ENCODE measurements at places on chromosomes 5 and 9.

DNA sequence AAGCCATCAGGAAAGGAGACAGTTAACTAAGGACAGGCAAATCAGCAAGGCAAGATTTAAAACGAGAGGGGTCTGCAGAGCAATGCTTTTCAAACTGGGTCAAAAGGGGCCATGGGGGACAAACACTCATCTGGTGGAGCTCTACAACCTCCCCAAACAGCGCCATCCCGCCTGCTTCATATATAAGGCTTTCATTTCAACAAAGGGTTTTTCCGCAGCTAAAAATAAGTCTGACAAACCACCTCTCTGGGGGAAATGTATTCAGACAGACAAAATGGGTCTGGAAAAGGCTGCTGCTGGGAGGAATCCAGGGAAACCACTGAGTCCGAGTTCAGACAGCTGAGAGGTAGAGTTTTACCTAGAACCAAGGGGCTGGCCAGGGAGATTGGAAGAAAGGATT, 8.3 kb upstream of the SEPTIN8 start:
- no peak for DNase-seq

DNA sequence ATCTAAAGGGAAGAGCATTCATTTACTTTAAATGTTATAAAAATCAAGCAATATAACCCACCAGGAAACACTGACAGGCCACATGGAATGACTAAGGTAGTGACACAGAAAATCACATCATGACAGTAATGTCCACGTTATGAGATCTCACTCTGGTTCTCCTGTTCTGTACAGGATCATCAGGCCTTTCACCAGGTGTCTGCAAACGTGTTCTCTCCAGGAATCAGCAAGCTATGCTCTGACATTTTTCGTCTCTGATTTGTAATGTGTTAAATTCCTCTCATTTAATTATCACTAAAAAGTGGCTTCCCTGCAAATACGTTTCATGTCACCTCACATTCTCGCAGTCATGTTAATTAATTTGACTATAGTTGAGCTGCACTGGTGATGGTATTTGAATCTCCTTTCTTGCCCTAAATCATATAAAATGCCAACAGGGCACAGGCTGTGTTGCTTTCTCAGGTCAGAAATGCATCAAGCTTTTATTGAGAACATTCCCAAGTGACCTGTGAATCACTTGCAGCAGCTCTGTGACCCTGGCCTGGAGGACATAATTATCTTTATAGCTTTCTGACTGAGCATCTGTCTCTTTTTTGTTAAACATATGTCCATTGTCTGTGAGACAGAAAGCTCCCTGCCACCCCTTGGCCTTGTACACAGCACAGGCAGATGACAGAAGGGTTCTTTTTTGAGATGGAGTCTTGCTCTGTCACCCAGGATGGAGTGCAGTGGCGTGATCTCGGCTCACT, 196.2 kb downstream of the DIRAS2 start:
- peak; percentile 27 for DNase-seq

DNA sequence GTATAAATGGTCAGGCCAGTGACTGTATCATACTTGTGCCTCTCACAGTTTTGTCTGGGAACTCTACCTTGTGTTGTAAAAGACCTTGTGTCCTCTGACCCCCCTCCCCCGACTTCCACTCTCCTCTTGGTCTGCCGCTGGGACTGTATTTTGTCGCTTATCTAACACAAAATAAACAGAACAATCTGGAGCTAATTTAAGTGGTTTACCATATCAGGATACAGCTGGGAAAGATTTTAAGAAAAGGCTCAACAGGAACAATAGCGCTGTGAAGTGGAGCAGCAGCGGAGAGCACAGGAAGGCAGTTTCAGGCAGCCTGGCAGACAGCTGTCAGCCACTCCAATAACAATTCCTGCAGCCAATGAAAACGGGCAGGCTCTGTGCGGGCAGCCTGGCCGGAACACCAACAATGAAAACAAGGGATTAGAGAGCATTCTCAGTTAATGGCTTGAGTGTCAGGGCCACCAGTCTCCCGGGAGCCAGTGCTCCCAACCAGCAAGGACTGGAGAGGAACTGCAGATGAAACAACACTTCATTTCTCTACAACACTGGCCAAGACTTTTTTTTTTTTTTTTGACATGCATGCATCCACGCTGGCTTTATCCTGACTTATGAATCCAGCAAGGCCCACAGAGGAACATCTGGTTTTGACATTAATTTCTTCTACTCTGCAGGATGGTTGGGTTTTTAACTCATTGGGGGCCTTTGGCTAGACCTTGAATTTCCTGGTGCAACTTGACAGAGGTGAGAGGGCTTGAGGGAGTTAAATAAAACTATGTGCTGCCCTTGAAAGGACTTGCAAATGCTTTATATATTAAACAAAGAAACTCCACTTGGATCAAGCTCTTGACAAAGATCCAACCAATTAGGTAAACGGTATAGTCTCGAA, 76.7 kb downstream of the ARSB start:
- DNase-seq, result peak; percentile 69

- DNase-seq, result no peak
These were observed 70.6 kb upstream of the CKMT2 start for GRCh38 chr5:81162501-81162900.

DNA sequence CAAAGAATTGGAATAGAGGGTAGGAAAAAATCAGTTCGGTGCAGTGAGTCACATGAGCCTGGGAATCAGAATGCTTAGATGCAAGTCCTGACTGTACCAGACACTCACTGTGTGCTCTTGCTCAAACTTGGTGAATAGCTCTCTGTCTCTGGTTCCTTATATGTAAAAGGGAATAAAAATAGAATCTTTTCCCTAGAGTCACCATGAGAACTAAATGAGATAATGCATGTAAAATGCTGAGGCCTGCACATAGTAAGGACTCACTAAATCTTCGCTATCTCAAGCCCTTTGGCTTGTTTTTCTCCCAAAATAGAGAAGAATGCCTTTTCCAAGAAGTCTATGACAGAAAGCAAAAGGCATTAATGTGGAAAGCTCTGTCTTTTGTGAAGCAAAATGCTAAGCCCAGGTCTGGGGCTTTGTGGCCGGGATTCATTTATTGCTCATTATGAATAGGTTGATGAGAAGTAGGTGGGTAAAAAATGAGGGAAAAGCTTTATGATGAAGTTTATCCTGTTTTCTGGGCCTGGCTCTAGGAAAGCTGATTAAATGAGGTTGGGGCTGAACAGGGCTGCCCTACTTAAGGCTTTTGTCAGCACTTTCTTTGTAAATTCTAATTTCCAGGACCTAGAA, 483.3 kb downstream of the DMAC1 start:
- no peak for DNase-seq

DNA sequence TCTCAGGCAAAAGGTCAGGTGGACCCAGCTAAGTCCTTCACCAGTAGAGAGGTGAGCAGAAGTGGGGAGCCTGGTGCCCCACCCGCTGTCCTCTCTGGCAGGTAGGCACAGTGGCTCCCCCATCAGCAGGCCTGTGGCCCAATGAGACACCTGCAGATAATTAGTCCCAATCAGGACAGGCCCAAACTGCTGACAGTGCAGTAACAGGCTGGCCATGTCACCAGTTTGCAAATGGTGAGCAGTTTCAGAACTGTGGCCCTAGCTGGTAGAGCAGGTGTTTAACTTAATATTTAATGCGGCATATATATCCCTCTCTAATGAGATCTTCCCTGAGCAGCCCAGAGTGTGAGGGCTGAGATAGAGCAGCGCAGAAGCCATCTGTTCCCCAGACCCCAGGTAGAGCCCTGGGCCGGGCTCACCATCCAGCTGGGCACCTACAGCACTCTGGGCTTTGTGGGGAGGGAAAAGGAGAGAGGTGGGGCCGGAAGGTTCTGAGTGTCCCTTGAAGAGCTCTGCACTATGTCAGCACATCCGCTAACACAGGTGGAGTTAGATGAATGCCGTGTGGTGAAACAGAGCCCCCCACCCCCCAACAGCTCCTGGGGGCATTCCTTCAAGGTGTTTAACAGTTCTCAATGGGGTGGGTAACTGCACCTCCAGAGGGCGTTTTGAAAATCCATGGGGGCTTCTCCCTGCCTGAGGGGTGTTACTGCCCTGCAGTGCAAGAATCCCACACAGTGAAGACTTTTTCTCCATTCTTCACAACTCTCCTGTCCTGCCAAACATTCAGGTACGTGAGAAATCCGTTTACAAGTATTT, 120.5 kb downstream of the PAX5 start:
- no peak for DNase-seq

DNA sequence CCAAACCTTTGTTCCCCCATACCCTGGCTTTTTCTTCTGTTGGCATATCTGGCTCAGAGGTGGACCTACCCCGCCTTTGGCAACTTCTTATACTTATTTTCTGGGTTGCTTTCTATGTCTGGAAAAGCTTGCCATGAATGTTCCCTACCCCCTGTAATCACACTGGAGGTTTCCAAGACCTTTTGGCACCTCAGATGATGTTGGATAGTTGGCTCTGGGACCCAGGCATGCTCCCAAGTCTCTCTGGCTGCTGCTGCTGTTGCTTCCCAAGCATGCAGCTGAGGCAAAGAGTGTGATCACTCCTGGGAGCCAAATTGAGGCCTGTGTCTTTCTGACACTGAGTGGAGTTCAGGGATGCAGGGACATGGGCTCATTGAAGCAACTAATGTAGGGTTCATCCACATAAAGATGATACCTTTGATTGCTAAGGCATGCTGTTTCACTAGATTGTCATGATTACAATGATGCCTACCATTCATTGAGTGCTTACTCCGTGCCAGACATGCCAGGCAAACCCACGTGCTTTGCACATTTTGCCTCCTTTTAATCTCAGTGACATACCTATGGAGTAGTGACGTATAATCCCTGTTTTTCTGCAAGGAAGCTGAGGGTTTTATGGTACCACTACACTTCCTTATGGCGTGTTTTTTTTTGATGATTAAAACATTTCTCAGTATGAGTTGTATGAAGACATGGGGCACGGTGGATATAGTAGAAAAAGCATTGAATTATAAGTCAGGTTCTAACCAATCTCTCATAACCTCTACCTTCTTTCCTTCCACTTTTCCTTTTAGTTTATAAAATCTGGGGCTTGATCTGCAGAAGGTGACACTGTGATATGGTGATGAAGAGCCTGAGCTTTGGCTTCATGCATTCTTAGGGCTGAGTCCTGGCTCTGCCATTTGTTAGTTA, 73.1 kb downstream of the ARHGAP26 start:
- no peak for DNase-seq

GRCh38 chr9:108545436-108545835, 310.4 kb downstream of the ACTL7B start:
- no peak for DNase-seq

DNA sequence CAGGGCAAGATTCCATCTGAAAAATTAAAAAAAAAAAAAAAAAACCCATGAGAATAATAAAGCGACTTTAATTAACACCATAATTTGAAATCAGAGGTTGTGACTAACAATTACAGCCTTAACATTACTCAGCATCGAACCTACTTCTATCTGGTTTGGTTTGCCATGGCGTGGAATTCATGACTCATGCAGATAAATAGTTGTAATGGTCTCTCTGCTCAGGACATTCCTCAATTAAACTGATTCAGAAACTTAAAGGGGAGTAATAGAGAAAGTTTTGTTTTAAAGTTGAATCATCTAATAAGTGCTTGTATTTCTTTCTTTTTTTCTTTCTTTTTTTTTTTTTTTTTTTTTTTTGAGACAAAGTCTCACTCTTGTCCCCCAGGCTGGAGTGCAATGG, 135.5 kb downstream of the SPATA31D1 start:
- DNase-seq, result no peak

GRCh38 chr5:143676802-143677201, 135.2 kb upstream of the HMHB1 start:
- no peak for DNase-seq

- peak; percentile 34 for DNase-seq
These were observed 1201.4 kb upstream of the C9orf72 start for GRCh38 chr9:28774433-28775235.

DNA sequence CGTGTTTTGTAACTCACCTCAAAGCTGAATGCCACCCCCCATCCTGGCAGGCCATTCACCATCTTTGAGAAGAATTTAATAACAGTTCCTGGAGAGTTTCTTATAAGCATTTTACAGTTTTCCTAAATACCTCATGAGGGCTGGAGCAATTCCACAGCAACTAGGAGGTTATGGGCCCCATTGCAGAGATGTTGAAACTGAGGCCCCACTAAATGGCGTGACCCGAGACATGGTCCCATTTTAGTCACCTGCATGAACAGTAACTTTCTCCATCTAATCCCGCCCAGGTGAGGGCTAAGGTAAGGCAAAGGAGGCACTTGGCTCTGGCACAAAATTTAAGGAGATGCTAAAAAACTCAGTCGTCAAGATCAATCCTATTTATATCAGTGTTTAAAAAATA, 77.5 kb downstream of the PPARGC1B start:
- DNase-seq, result no peak

GRCh38 chr5:14081791-14082190, 61.4 kb upstream of the TRIO start:
- DNase-seq, result no peak

GRCh38 chr9:19342947-19343346, 37.1 kb downstream of the RPS6 start:
- no peak for DNase-seq

DNA sequence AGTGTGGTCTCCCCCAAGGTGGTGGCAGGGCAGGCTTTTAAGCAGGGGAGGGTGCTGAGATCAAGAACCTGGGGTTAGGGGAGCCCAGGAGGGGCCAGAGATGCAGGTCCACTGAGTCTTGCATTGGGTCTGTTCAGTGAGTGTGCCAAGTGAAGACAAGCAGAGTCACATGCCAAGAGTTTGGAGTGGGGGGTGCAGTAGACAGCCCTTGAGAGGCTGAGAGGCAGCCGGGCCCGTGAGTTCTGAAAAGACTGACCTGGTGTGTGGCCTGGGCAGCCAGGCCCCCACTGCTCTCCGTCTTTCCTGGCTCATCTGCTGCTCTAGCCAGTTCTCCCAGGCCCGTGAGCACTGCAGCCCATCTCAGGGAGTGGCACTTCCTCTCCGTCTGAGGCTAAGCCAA, 120.0 kb downstream of the DAB2IP start:
- no peak for DNase-seq

GRCh38 chr9:69412741-69413150, 87.7 kb downstream of the ENTREP1 start:
- DNase-seq, result peak; percentile 87

DNA sequence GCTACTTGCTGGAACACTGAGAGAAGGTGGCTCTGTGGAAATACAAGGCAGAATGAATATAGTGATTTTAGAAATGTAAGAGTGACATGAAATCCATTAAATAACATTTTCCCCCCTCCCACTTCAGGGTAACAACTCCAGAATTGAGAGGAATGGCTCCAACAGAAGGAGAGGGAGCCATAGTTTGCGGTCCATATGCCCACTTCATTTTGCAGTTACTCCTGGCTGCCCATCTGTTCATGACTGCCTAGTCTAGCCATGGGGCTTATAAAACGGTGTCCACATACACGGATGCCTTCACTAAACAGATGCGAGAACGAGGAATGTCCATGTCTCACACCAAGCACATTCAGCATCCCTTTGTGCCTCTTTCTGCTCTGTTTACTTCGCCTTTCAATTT, 186.7 kb downstream of the TMEM38B start:
- no peak for DNase-seq

GRCh38 chr9:109886041-109886440, 106.0 kb downstream of the PALM2AKAP2 start:
- DNase-seq, result no peak

Data from SK-N-SH (cell line).